GM06990 (cell line): ENCODE measurements at places on chromosomes 11 and 22.

- no peak for DNase-seq
These were observed 49.9 kb downstream of the ARFGAP3 start for GRCh38 chr22:42807185-42807584.

DNA sequence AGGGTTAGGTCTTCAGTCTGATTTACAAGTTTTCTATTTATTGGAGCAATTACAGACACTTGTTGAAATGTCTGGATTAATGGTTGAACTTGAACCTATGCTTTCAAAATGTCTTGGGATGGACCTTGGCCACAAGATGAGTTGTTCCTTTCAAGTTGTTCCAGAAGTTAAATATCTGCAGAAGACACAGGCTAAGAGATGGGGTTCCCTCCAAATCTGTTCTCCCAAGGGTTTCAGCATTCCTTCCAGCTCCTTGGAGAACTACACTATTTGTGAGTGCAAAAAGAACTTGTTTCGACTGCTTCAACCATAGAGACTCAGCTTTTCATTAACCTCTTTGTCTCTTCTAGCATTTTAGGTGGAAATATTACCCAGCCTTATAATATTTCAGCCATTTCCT lies 189.0 kb upstream of the BLID start:
- DNase-seq: no peak

GRCh38 chr11:66272596-66272995 lies 4.2 kb downstream of the RAB1B start:
- no peak for DNase-seq

- DNase-seq: no peak
These were observed 137.6 kb downstream of the MSANTD4 start for GRCh38 chr11:105884436-105884835.

DNA sequence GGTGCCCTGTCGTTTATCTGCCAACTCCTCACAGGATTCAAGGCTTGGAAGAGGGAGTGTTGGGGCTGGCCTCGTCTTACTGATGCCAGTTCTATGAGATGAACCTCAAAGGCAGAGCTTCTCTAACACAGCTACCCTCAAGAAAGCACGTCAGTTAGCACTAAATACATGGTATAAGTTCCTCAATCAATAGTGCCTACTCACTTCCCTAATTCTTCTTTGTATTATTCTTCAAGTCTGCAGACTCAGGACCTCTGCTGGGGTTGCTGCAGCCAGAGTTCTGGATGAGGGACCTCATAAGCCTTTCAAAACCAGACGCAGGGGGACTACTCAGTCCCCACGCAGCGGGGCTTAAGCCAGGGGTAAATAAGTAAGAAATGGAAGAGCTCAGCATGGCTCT lies 118.3 kb downstream of the VPREB1 start:
- DNase-seq: no peak

- no peak for DNase-seq
These were observed 27.0 kb downstream of the CUL5 start for GRCh38 chr11:108035690-108036089.

GRCh38 chr11:105177658-105178057 lies 38.1 kb upstream of the CARD18 start:
- no peak for DNase-seq

DNA sequence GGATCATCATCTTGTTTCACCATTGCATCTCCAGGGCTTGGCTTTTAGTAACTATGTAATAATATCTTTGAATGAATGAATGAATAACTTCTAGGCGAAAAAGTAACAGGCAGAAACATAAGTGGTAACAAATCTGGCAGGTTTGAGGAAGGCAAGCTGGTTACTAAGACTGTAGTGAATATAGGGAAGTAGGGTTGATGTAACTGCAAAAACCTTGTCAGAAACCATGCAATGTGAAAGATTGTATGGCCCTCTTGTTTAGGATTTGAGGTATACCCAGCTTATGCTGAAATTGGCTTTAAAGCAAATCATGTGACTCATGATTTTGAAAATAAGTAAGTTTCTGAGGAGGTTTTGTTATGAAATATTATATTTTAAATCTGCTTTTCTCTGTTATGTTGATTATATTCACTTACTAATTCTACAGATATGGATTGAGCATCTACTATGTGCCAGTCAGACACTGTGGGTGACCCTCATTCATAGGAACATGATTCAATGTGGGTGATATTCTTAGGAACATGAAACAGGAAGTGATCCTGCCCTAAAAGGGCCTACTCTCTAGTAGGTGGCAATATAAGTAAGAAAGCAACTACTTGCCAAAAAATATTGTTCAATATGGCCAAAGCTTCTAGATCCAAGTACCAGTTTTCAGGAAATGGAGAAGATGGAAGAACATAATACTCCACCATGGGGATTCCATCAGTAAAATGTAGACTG lies 115.5 kb upstream of the CCDC90B start:
- DNase-seq: no peak

GRCh38 chr11:35073691-35074419 lies 65.1 kb upstream of the CD44 start:
- DNase-seq: no peak

- no peak for DNase-seq
These were observed 32.7 kb downstream of the ZNF143 start for GRCh38 chr11:9493492-9493891.

GRCh38 chr11:103887001-103887658 lies 149.3 kb upstream of the DDI1 start:
- no peak for DNase-seq

DNA sequence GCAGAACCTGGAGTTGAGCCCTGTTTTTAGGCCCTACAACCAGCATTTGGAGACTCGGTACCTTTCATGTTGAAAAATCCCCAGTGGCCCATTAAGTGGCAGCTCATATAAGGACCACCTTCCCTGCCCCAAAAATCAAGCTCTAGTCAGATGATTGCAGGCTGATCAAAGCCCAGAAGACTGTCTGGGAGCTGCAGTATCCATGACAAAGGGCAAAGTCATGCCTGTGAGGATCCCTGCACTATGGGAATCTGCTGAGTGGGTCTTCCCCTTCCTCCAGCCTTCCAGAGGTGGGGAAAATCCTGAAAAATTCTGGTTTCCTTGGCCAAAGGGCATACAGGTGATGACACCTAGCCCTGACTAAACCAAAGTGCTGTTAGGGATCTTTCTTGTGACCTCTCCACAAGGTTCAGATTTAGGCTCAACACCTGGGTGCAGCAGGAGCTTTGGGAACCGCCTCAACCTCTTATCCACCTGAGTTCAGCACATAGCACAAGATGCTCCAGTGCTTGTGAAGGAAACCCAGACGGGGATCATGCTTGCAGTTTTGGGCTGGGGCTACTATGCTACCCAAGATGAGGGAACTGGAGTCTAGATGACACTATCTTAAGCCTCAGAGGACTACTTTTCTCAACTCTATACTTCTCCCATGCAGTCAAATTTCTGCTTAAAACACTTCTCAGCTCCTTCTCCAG lies 1.2 kb upstream of the TRIM3 start:
- DNase-seq: no peak

GRCh38 chr11:10496296-10496936 lies 41.4 kb downstream of the AMPD3 start:
- DNase-seq: no peak

- peak; percentile 26 for DNase-seq
These were observed 189.5 kb downstream of the DDX10 start for GRCh38 chr11:108854346-108854745.

DNA sequence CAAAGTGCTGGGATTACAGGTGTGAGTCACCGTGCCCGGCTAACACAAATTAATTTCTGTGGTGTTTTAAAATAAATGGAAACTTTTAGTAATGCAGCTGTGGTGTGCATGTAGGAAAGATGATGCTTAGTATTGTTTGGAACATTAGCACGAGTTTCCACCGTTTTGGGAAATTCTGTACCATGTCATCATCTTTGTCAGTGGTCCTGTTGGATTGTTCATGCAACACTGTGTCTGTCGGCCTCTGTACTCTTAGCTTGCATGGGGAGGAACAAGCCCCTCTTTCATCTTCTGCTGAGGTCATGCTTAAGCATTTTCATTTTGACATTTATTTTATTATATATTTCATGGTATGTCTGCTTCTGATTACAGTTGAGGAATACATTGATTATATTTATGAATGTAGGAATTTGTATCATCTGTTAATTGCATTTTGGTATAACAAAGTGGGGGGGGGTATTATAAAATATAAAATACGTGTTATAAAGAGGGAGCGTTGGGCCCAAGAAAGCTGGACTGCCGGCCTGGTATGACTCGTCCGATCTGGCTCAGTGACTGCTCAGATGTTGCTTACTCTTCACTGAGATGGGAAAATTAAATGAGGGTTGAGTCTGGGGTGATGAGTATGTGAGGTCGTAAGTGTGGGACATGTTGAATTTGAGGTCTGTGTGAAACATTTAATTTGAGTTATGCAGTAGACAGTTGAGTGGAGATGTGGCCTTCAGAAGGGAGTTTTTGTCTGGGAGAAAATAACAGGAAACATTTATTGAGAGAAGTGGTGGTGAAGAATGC lies 28.7 kb downstream of the CECR2 start:
- no peak for DNase-seq

GRCh38 chr11:77059806-77060205 lies 7.0 kb upstream of the CAPN5 start:
- no peak for DNase-seq

DNA sequence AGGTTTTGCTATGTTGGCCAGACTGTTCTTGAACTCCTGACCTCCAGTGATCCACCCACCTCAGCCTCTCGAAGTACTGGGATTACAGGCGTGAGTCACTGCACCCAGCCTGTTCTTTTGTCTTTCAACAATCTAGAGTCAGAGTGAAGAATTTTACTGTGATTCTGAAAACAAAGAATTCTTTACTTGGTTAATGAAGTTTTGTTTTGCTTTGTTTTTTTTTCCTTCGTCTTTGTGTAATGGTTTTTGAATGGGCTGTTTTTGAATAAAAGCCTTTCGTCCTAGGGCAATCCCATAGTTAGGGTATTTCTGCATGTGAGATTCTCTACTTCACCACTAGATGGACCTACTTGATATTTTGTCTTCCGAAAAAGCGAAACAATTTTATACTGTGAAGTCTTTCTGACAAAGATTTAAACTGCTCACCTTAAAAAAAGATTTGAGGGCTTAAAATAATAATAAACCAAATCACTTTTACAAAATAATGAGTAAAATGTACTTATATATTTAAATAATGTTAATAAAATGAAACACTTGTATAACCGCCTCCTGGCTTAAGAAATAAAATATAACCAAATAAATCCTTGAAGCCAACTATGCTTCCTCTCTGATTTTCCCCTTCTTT lies 43.4 kb upstream of the SC5D start:
- no peak for DNase-seq

DNA sequence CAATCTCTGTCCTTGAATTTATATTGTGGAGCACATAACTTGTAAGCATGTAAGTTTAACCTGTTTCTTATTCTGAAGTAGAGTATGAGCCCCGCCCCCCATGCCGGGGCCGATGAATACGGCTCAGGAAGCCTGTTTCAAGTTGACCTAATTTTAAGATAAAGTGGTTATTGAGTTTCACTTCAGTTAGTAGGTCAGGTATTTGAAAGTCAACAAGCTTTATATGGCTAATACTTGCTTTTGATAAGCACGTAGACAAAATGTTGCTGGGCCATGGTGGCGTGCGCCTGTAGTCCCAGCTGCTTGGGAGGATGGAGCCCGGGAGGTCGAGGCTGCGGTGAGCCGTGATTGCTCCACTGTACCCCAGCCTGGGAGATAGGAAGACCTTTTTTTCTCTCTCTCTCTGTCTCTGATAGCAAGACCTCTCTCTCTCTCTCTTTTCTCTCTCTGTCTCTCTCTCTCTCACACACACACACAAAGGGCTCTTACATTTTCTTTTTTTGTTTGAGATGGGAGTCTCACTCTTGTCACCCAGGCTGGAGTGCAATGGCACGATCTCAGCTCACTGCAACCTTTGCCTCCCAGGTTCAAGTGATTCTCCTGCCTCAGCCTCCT lies 14.4 kb downstream of the YWHAH start:
- no peak for DNase-seq

- DNase-seq: no peak
These were observed 129.5 kb downstream of the SEZ6L start for GRCh38 chr22:26298605-26299310.

DNA sequence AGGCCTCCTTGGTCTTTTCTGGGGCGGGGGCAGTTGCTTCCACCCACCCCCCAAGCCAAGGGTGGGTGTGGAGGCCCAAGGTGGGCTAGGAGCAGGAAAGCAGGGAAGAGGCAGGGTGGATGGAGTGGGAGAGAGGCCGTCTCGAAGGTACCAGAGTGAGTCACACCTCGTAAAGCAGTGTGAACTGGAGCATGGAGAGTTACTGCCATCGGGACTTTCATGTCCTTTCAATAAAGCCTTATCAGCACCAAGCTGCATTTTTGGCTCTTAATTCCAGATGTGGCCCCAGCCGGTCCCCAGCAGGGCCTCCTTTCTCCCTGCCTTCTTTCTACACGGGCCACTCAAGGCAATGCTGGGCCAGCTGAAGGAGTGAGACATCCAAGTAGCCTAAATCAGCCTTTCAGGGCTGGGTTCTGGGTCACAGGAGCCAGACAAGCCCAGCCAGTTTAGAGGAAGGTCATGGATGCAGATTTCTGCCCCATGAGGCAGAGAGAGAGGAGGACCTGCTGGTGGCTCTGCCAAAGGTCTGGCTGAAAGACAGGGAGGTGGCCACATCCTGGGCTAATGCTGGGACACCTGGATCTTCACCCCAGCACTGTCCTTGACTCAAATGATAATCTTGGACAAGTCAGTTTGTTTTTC lies 59.0 kb upstream of the CD82 start:
- DNase-seq: no peak

- DNase-seq: no peak
These were observed 1.6 kb upstream of the TSPAN18 start for GRCh38 chr11:44725016-44725685.

DNA sequence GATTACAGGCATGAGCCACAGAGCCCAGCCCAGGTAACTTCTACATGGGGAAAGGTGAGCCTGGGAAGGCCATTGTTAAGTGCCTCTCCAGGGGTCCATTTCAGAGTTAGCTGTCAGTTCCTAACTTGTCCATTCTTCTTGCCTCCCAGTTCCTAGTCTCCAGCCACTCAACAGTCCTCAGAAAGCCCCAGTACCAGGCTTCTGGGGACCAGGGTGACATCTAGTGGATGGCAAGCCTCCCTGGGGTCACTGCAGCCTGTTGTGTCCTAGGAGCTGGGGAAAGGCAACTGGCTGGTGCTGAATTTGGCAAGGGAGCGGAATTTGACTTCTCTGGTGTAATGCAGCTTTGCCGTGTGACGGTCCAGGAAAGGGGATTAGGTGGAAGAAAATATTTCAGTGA lies 2.1 kb downstream of the LGALS12 start:
- DNase-seq: no peak

- DNase-seq: no peak
These were observed 39.2 kb downstream of the SIK2 start for GRCh38 chr11:111641339-111642015.
